ENCODE measurements at places on chromosomes 16 and 17.

DNA sequence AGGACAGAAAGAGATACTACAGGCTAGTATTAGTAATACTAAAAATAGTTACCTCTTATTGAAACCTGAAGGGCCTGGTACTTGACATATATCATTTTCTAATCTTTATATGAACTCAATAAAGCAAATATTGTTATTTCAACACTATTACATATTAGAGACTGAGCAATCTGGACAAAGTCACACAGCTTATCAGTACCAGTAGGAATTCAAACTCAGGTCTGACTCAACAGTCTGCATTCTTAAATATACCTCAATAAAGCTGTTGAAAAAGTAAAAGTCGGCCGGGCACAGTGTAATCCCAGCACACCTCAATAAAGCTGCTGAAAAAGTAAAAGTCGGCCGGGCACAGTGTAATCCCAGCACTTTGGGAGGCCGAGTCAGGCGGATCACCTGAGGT, 67.4 kb downstream of the KANSL1 start:
- DNase-seq, result no peak

DNA sequence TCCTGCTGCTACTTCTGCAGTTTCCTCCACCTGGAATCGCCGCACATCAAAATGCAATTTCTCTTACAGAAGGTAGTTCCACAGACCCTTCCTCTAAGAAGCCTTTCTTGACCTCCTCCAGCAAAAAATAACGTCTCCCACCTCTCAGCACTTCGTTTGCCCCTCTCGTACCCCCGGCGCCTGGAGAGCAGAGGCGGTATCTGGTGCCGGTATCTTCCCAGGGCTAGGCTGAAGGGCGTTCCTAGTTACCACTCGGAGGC, 482 bp downstream of the DCTPP1 start:
- DNase-seq, result no peak

DNA sequence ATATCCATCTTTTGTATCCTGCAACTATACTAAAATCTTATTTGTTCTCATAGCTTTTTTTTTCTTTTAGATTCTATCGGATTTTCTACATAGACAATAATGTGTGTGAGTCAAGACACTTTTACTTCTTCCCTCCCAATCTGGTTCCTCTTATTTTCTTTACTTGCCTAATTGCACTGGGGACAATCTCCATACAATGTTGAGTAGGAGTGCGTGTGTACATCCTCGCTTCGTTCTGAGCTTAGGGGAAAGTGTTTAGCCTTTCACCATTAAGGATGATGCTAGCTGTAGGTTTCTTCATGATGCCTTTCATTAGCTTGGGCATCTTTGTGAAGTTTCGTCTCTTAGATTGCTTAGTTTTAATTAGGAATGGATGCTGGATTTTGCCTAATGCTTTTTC, 2.9 kb downstream of the SPATA32 start:
- DNase-seq, result no peak

- DNase-seq, result no peak
Measured at GRCh38 chr16:11875721-11876120, 24.4 kb upstream of the RSL1D1 start.

- DNase-seq, result no peak
Measured at GRCh38 chr16:89364606-89365005, 125.8 kb downstream of the ANKRD11 start.

- no peak for DNase-seq
Measured at GRCh38 chr17:63688396-63689020, 11.4 kb downstream of the LIMD2 start.

- no peak for DNase-seq
Measured at GRCh38 chr17:77429369-77429968, 288.7 kb downstream of the SEC14L1 start.
